ENCODE measurements at places on chromosomes 4 and X. TPM values are rescaled to one million over a fixed set of nuclear protein-coding genes. Genes with fewer than 3 reads are reported as not detected.

Gene POU4F2
- not detected for total RNA-seq

Gene TMEM150C
- 24.3 TPM for total RNA-seq

Gene DMRTC1B
- total RNA-seq, result not detected

Gene MAML3
- 16.3 TPM for total RNA-seq

Gene MAGEA4
- total RNA-seq, result not detected

GRCh38 chrX:2638279-2638678, 52.8 kb upstream of the CD99 start:
- no peak for DNase-seq

GRCh38 chr4:47224361-47224760, 193.0 kb downstream of the GABRB1 start:
- no peak for DNase-seq

- DNase-seq, result no peak
Measured at GRCh38 chrX:69236641-69237040, 71.4 kb upstream of the PJA1 start.

GRCh38 chr4:6788123-6788522, 5.6 kb downstream of the KIAA0232 start:
- DNase-seq, result no peak

GRCh38 chr4:89352541-89352940, 44.9 kb upstream of the GPRIN3 start:
- no peak for DNase-seq

GRCh38 chr4:106245176-106245575, 70.8 kb downstream of the TBCK start:
- DNase-seq, result no peak

DNA sequence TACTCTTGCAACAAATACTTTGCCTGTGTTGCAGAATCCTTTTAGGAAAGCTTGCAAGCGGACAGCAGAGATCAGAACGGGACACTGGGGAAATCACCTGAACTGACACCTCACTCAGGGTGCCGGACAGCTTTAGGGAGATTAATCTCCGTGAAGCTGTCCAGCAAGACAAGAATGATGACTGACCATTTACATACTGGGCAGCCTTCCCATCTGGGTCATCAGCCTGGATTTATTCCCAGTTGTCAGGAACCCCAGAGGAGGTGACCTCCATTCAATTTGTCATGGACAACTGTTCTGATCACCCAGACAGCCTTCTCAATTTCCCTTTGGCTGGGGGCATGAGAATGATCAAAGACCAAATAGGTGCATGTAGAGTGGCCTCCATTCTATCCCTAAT, 93.0 kb upstream of the EGFL6 start:
- DNase-seq, result no peak

GRCh38 chr4:186486172-186486571, 69.2 kb downstream of the MTNR1A start:
- no peak for DNase-seq

DNA sequence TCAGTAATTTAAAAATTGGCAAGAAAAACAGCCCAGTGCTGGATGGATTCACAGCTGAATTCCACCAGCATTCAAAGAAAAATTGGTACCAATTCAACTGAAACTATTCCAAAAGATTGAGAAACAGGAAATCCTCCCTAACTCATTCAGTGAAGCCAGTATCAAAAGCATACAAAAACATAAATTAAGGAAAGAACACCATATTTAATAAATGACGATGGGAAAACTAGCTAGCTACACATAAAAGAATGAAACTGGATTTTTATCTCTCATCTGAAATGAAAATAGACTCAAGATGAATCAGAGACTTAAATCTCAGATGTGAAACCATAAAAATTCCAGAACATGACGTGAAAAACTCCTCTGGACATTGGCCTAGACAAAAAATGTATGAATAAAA, 516.8 kb upstream of the SPANXN1 start:
- no peak for DNase-seq

GRCh38 chr4:99473131-99473530, 37.7 kb upstream of the C4orf17 start:
- no peak for DNase-seq

GRCh38 chr4:171718069-171718468, 95.1 kb upstream of the GALNTL6 start:
- DNase-seq, result no peak

Data from sigmoid colon (tissue), 7 donors.